ENCODE measurements at places on chromosomes 16 and 17.

- DNase-seq = no peak
These were observed 25.1 kb downstream of the RAI1 start for GRCh38 chr17:17706140-17707060.

- DNase-seq = no peak
These were observed 49.9 kb downstream of the RBFOX1 start for GRCh38 chr16:7382521-7382920.

GRCh38 chr16:57619133-57619605, 9.3 kb upstream of the ADGRG1 start:
- no peak for DNase-seq

GRCh38 chr17:15262291-15263205, 2.6 kb downstream of the PMP22 start:
- DNase-seq = no peak

DNA sequence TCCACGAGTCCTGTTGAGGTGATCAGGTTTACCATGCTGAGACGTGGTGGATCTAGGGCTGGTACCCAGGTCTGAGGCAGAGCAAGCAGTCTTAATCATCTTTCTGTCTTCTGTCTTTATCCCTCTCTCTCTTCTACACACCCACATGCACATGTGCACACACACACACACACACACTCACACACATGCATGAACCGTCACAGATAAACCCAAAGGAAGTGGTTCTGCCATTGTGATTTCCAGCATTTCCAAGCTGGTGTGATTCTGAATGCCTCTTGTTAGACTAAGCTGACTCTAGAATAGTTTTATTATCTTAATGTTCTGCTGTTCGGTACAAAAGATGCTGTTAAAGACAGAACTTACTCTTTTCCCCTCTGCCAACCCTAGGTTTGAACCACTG, 411.8 kb upstream of the SALL1 start:
- DNase-seq = no peak

DNA sequence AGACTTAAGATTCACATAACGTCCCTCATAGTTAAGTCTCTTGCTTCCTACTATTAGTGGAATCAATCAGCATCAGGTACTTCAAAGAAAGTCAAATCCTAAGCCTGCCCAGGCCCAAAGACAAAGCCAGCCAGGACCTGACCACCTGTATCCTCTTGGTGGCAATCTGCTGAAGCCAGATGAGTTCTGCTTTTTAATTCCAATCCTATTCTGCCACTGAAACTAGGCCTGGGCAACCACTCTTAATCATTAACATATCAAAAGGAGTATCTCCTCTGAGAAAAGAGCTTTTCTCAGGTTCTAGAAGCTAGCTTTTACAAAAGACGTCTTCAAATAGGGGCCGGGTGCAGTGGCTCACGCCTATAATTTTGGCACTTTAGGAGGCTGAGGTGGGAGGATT, 15.1 kb upstream of the GLG1 start:
- DNase-seq = no peak

- DNase-seq = no peak
These were observed 86.5 kb upstream of the LHX1 start for GRCh38 chr17:36850790-36851189.

DNA sequence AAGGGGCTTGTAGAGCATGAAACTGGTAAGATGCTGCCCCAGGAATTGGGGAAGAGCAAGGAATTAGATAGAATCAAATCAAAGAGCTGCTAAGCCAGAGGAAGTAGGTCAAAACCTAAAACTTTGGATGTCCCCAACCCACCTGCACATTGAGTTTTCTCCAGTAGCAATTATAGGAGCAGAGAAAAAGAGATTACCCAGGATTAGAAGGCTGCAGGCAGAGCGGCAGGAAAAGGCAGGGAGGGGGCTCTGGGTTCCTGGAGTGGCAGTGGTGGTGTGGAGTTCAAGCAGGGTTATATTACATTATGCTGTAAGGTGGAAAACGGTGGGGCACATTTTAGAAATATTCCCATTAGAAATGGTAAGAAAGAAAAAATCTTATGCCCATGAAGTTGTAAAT, 68.3 kb downstream of the KSR1 start:
- DNase-seq = no peak

DNA sequence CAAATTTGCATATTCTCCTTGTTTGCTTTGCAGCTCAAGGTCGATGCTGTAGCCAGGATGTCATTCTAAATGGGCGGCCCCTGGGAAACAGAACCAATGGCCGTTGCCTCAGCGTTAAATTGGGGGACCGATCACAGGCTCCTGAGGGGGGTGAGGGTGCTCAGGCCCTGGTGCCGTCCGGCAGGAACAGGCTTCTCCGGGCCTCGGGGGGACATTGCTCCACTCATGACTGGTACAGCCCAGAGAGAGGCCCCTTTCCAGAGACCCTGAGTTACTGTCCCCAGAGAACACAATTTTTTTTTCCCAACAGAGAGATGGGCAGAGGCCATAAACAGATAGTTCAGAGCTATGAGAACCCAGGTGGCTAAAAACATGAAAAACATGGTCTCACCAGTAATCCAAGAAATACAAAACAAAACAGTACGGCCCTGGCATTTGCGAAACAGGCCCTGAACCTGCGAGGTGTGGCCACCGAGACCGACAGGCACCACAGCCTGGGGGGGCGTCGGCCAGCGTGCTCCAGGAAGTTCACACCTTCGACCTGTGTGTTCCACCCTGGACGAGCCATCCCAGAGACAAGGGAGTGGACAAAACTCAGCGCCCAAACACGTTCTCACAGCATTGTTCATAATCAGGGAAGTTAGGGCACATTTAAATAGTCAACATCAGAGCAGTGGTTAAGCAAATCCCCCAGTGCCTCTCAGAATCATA, 82.8 kb downstream of the METRNL start:
- no peak for DNase-seq

DNA sequence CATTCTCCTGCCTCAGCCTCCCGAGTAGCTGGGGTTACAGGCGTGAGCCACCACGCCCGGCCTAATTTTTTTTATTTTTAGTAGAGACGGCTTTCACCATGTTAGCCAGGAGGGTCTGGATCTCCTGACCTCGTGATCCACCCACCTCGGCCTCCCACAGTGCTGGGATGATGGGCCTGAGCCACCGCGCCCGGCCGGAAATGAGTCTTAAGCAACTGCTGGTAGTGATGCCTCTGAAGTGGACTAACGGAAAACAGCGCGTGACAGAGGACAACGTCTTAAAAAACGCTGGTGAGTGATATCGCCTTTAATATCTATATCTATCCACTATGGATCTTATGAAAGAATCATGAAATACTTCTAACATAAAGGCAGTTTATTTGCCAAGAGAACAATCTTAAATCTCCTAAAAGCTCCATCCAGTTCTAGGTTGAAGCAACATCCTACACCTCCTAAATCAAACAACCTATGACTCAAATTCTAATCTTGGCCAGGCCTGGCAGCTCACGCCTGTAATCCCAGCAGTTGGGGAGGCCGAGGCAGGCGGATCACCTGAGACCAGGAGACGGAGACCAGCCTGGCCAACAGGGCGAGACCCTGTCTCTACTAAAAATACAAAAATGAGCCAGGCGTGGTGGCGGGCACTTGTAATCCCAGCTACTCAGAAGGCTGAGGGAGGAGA, 69.8 kb downstream of the NXN start:
- no peak for DNase-seq

DNA sequence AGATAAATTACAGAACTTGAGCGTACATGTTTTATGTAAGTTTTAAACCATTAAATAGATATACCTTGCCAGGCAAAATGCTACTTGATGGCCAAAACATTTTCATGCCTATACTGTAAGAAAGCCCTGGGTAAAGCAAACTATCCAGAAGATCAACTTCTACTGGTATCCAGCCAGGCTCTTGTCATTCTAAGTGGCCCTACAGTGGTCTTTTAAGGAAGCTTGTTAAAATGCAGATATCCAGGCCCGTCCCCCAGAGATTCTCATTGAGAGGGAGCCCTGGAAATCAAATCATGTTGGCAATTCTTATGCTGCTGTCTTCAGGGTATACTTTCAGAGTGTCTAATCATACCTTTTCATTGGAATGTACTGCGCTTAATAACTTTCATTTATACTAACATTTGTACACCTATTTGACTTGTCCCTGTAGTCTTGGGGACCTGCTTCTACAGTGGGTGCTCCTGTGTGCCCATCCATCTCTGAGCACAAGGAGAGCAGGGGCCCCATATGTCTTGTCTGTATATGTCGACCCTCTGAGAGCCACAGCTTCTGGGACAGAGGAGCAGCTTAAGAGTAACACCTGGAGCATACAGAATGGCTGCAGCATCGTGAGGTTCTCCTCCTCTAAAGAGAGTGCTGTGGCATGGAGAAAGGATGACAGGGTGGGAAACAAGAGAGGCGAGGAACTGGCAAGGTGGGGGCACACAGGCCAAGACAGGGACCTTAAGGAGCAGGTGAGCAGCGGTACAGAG, 43.6 kb upstream of the ANKFY1 start:
- DNase-seq = no peak

DNA sequence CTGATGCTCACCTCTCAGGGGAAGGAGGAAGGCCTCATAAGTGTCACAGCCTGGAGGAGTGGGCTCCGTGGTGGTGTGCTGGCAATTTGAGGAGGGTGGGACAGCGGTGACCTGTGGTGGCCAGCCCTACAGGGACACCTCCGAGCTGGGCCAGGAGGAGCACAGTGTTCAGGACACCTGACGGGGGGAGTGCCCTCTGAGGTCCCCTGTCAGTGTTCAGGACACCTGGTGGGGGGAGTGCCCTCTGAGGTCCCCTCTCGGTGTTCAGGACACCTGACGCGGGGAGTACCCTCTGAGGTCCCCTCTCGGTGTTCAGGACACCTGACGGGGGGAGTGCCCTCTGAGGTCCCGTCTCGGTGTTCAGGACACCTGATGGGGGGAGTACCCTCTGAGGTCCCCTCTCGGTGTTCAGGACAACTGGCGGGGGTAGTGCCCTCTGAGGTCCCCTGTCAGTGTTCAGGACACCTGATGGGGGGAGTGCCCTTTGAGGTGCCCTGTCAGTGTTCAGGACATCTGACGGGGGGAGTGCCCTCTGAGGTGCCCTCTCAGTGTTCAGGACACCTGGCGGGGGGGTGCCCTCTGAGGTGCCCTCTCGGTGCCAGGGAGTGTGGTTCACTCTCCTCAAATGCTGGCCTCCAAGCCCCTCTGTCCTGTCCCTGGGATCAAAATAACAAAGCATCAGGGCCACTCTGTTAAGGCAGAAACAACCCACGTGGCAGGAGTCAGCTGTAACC, 73.4 kb upstream of the ZNF469 start:
- no peak for DNase-seq

All from cerebellar nuclear complex (tissue), 1 donor.